Foreskin keratinocyte (primary cell): ENCODE measurements at places on chromosomes 3 and 15. TPM values are rescaled to one million over a fixed set of nuclear protein-coding genes. Genes with fewer than 3 reads are reported as not detected.

Gene MEIS2
- 3.8 and 5.5 TPM in 2 replicates for polyA plus RNA-seq

Gene GOLIM4
- 7.4 and 8.2 TPM in 2 replicates for polyA plus RNA-seq

Gene CFAP100
- polyA plus RNA-seq: not detected in 2 replicates

Gene FRMD5
- polyA plus RNA-seq: 6.6 and 7.1 TPM in 2 replicates

Gene CPN2
- not detected in 2 replicates for polyA plus RNA-seq

Gene TRIM71
- not detected in 2 replicates for polyA plus RNA-seq

Gene C15orf39
- polyA plus RNA-seq: 15.2 and 19.7 TPM in 2 replicates

Gene PRSS50
- not detected in 2 replicates for polyA plus RNA-seq

Gene P3H2
- 21.8 and 57.9 TPM in 2 replicates for polyA plus RNA-seq

Gene SAMMSON
- polyA plus RNA-seq: not detected in 2 replicates

Gene UACA
- 28.6 and 29.0 TPM in 2 replicates for polyA plus RNA-seq

Gene SST
- polyA plus RNA-seq: not detected in 2 replicates

Gene SH2D7
- not detected in 2 replicates for polyA plus RNA-seq
